ENCODE measurements at places on chromosomes 13 and 19.

DNA sequence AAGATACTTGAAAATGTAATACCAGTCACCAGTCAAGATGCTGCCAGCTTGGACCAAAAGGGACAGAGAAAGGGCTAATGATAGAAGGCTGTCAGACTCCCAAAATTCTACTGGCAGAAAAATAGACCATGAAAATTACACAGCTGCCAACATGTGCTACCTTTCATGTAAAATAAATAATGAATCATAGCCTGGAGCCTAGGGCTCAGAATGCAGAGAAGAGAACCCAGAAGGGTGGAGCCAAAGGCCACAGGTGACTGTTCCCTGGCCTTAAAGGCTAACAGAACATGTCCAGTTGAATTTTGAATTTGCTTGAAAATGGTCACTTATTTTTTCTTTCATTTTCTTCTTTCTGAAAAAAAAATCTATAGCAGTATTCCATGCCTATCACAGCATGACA, 1827.0 kb upstream of the MIR17HG start:
- DNase-seq = no peak

GRCh38 chr19:37874784-37875183, 31.6 kb downstream of the WDR87 start:
- no peak for DNase-seq

- no peak for DNase-seq
Observed at GRCh38 chr13:111970494-111971141, 96.3 kb upstream of the SOX1 start.

- DNase-seq = no peak
Observed at GRCh38 chr19:7346488-7346971, 2.2 kb upstream of the ARHGEF18 start.

DNA sequence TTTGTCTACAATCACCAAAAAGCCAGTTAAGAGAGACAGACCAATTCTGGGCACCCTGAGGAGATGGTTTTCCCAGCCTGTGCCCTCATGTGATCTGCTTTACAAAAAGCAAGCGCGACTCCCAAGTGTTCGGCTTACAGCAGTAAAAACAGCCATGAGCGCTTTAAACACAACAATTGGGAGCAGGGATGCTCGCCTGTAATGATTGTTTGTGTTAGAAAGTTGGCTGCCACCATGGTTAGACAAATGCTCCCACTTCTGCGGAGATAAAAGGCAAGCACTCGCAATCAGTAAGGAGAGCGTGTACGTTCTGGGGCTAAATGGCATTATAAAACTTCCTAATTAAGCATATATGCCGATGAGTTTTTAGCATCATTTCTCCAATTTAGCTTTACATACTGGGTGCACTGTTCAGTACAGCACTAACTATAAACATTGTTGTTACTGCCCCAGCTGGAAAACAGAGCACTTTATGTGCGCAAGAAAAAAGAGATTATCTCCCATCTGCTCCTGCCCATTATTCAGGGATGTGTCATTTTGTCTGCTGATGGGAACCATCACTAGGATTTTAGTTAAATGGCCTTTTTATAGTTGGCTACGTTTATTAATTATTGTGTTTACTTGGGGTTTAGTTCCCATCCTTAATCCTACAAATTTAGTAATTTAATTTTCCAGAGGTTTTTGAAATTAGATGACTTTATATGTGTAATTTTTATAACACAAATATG, 309.3 kb upstream of the MAB21L1 start:
- no peak for DNase-seq

DNA sequence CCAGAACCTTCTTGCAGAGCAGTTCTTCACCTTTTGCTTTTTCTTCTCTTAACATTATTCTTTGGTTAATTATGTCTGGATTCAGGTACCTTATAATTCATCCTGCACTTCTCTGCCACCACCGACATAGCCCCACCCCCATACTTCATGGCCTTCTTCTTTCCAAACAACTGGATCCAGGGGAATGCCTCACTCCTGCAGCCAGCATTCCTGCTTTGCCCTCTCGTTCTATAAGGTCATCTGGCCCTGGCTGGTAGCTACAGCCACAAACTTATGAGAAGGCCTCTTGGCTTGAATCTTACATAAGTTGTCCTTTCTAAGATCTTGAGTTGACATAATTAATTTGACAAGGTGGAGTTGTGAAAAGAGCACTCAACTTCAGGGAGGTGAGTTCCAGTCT, 84.1 kb upstream of the FRY start:
- no peak for DNase-seq

- DNase-seq = no peak
Observed at GRCh38 chr13:69243366-69243765, 864.3 kb upstream of the ATXN8OS start.

DNA sequence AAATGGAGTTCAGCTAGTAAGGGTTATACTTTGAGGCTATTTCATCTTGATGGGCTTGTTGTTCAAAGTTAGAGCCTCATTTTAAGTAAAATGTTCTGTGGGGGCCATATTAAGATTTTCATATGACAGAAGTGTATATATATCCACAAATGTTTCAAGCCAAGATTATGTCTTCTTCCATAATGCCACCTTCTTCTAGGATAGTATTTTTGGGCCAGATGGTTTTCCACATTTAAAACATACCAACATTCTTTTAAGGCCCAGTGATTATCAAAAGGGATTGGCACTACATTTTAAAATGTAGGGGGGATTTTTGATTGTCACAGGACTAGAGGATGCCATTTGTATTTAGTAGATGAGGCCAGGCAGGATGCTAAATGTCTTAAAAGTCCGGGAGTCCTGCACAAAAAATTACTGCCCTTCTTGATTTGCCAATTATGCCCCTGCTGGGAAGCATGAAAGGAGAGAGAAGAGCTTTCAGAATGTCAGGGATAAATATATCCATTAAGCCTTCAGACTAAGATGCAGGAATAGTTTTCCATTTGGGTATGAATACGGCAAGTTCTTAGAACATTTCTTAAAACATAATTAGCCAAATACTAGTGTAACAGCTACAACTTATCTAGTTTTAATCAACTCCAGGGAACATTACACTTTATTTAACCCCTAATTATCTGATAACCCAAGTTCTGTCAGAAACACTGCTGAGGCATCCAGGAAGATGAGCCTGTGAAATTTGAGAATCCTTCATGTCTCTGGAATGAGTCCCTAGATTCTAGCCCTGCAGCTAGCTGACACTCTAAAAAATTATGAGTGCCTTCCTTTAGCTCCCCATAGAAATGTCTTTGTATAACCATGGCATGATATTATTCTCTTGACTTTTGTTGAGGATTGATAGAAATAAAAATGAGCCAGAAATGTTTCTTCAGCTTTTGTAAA, 34.0 kb downstream of the ITM2B start:
- no peak for DNase-seq

DNA sequence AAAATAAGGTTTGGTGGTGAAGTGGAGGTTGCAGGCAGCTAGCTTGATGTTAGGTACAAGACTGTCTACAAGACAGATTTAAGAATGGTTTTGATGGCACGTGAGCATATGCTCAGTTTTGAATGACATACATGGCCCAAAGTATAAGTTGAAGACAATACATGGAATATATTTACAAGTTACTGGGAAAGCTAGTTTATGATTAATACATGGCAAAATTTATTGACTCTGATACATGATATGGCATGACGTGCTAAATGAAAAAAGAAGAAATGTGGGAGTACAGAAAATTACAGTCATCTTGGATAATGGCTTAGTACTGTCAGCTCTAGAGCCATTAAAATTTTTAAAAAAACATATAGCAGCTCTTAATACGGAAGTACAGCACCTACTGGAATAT, 4.4 kb downstream of the KLF5 start:
- DNase-seq = no peak

DNA sequence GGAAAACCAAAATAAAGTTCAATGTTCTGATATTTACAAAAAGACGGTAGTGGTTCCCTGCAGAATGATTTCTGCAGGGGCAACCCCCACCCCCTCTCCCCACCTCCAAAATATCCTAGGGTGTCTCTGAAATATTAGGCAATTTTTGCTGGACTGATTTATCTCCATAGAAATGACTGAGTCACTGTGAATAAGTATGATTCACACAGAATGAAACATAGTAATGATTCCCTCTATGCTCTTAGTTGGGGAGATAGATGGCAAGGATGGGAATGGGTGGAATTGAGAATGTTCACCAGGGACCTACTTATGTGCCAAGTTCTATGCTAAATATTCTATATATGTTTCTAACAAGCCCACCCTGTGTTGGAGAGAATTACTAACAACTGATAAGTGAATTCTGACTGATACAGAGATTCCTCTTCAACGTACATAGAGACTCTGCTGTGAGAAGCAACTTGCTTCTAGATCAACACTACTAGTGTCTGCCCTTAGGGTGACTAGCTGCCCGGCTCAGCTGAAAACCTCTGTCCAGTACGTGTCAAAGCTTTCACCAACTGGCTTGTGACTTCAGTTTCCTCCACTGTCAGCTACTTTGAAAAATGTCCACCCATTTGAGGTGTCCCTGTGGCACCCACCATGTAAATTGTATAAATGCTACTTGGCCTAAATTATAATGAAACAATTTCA, 38.4 kb upstream of the RAP2A start:
- DNase-seq = no peak

DNA sequence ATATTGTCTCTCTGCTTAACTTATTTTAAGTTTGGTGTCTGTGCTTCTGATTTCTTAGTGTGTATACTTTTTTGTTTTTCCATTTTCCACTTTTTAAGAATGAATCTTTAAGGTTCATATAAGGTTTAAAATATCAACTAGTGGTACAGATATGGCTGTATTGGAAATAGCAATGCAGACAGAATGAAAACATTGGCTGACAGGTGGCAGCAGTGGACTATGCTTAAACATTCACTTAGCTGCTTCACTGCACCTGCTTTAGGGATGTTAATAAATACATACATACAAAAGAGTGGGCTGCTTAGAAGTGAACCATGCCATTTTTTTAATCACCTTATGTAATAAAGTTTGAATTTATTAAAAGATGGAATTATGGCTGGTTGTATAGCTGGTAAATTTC, 27.3 kb downstream of the TM9SF2 start:
- DNase-seq = no peak

DNA sequence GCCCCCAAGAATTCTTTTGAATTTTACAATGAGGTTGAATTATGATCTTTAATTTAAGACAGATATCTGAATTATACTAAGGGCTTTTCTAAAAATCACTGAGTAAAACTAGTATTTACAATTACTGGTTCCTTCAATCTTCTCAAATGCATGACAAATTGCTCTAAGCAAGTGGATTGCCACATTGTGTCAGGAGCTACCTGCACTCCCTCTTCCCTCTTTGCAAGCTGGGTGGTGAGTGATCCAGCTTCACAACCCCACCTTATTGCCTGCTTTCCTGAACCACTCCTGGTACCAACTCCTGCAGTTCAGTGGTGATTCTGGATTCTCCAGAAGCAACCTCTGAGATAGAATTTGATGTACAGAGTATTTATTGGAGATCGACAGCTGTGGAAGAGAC, 49.9 kb upstream of the SERP2 start:
- DNase-seq = no peak

GRCh38 chr13:48560657-48561337, 27.9 kb upstream of the RCBTB2 start:
- no peak for DNase-seq

GRCh38 chr13:34108410-34108809, 290.5 kb downstream of the RFC3 start:
- DNase-seq = no peak

- DNase-seq = no peak
Observed at GRCh38 chr19:366205-366783, 21.7 kb upstream of the MIER2 start.

DNA sequence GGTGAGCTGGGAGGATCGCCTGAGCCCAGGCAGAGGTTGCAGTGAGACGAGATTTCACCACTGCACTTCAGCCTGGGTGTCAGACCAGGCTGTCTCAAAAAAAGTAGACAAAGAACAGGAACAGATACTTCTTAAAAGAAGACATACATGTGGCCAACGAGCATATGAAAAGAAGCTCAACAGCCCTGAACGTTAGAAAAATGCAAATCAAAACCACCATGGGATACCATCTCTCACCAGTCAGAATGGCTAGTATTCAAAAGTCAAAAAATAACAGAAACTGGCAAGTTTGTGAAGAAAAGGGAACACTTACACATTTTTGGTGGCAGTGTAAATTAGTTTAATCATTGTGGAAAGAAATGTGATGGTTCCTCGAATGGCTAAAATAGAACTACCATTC, 3.0 kb upstream of the LGALS14 start:
- DNase-seq = no peak

- DNase-seq = no peak
Observed at GRCh38 chr13:104737713-104738112, 1671.5 kb upstream of the SLC10A2 start.

GRCh38 chr19:45474606-45475521, 7.1 kb downstream of the FOSB start:
- DNase-seq = no peak

DNA sequence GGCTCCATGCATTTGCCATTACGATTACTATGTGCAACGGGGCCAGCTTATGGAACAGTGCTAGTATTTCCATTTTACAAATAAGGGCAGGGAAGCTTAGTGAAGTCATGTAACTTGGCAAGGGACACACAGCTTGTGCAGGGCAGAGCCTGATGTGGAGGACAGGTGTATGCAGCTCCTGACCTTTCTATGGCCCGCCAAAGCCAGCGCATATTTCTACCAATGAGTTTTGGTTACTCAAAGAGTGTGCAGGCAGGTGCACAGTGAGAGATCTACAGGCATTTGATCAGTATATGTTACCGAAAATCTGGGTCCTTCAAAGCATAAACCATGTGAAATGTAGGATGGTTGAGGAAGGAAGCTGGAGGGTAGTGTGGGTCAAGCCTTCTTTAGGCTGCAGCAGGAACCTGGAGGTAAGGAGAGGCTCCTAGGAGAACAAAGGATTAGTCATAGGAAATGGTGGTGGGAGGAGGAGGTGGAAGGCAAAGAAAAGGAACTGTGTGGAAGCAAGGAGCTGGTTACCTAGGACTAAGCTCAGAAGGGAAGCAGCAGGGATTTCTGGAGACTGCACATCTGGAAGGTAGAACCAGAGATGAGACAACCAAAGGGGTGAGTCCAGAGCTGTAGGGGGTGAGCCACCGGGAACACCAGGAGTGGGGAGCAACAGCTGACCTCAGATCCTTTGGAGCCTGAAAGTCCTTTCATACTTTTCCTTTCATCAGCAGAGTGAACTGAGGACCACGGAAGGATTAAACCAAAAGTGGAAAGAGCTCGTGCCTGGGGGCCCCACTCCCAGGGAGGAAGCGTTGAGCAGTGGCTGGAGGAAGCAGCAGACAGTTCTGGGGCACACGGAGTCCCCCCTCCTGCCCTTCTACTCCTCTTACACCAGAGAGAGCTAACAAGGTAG, 4.2 kb upstream of the PDX1 start:
- DNase-seq = no peak

- no peak for DNase-seq
Observed at GRCh38 chr13:38462605-38463004, 113.0 kb downstream of the UFM1 start.

GRCh38 chr13:50359779-50360178, 344.5 kb downstream of the KCNRG start:
- DNase-seq = no peak

Measured in 8988T (cell line).